Stimulated activated CD8-positive, alpha-beta memory T cell treated with anti-CD3 and anti-CD28 coated beads, Interleukin-7, amount 100 ng/mL, for 1 hour (primary cell): ENCODE measurements at places on chromosomes 2 and 18.

GRCh38 chr2:128284037-128284441 is 34.6 kb downstream of the HS6ST1 start:
- DNase-seq = no peak

GRCh38 chr2:232375164-232375563 is 3.4 kb upstream of the ALPP start:
- DNase-seq = no peak

DNA sequence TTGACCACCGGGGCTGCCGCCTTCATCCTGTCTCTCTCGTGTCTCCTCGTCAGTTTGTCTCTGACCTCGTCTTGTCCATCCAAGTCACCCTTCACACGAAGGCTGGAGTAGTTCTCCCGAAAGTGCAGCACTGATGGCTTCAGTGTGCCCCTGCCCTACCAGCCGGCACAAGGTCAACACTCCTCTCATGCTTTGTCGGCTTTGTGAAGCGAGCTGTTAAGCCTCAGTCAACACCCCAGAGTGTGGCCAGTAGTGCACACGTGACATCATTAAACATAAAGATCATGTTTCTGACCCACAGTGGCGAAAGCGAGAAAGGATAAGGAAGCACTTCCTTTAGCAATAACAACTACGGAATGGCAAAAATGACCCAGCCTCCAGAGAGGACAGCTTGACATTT is 23.2 kb downstream of the ACKR3 start:
- no peak for DNase-seq

- DNase-seq = no peak
Observed at GRCh38 chr18:59265246-59265973, 7.8 kb downstream of the RAX start.

DNA sequence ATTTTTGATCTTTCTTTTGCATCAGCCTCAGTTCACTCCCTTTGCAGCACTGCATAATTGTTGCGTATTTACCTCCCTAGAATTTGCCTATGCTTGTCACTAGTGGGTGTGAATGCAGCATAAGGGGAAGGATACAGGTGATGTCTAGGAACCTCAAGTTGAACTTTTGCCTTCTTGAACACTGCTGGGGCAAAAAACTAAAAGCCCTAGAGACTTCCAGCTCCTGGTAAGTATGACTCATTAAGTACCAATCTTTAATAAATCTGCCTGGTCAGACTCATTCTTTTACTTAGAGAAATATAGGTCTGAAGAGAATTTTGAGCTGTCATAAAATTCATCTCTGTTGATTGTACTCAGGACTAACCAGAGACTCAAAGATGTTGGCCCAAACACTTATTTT is 547.3 kb upstream of the FANCL start:
- DNase-seq = no peak

DNA sequence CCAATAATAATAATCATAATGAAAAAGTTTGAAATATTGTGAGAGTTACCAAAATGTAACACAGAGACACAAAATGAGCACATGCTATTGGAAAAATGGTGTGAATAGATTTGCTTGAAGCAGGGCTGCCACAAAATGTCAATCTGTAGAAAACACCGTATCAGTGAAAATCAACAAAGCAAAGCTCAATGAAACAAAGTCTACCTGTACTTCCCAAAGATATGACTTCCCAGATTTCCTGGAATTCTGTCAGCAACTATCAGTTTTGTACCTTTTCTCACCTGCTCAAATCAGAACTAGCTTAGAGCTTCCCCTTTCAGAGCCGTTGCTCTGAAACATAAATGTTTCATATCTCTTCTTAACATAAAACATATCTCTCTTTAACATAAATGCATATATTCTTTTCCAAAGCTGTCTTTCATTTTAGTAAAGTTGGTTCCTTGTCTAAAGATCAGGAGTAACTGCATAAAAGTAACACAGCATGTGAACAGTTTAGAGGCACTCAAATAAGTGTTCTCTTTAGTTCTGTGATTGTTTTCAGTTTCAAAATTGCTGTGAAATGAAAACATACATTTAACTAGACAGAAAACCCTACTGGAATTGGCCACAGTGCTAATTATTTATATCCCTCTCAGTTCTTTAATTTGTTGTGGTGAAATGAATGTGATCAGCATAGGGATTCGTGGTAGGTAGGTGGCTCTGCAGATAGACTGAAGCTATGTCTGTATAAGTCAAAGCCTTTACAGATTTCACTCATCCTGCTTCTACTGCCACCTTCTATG is 262.5 kb downstream of the KCNJ3 start:
- DNase-seq = no peak

DNA sequence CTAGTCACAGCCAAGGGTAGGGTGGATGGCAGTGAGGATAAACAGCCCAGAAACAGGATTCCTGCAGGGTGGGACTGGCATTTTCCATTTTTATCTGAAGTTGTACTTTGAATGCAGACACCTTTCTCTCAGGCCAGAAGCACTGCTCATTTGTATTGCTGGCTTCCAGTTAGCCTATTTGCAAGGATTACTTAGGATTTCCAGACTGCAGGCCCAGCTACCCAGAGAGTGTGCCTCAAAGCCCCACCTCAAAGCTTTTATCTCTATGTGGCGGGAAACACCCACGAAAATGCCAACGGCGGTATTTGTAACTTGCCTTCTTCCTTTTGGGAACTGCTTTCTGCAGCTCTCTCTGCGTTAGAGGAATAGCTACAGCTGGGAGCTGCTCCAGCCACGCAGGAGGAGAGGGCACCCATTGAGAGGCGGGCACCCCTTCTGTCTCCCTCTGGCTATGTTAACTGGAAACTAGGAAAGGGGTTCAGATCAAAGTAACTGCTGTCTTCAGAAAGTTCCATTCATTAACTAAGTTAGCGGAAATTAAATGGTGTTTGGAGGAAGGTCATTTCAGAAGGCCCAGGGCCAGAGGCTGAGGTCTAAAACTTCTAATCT is 144.9 kb downstream of the TGIF1 start:
- no peak for DNase-seq

- no peak for DNase-seq
Observed at GRCh38 chr2:11746807-11747459, 501 bp downstream of the LPIN1 start.

DNA sequence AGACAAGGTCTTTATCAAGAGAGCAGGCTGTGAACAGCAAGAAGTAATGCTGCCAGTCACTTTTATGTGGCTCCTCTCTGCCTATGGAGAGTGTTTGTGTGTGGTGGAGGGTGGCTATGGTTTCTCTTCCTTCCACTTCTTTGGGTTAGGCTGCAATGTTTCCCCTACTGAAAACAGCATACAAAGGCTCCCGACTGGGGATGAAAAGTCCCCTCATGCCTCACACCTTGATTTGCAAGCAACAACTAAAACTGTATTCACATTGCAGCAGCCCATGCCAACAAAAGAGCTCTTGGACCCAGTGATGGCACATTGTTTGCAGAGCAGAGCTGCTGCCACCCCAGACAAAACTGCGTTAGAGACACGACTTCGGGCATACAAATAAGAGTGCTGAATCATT is 301.6 kb downstream of the SLC8A1 start:
- no peak for DNase-seq

- DNase-seq = no peak
Observed at GRCh38 chr18:58048081-58048642, 4.1 kb downstream of the NEDD4L start.

GRCh38 chr18:23627321-23627720 is 35.4 kb downstream of the ANKRD29 start:
- no peak for DNase-seq

DNA sequence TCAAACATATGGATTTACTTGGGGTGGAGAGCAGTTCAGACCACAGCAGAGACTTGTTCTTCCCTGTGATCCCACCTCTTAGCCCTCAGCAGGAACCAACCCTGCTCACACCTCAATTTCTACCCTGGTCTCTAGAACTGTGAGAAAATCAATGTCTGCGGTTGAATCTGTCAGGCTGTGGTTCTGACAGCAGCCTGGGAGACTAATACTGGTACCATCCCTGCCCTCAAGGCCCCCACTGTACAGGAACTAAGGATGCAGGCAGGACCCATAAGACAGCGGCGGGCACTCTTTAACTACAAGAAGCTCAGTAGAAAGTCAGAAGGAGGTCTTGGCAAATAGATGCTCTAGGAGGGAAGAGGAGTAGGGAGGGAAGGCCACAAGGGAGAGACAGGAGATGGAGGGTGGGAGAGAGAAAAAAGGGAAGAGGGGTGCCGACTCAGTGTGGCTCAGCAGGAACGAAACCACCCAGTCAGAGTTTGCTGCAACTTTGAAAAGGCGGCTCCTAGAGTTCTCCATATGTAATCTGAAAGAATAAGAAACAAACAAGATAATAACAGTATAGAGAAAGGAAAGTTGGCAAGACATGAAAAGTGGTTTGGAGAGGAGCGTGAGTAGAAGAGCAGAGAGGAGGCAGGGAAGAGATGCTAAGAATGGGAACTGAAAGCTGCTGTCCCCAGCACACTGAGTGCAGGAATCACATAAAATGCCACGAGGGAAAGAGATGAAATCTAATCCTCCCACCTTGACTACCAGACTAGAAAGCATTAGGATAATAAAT is 323.9 kb upstream of the ID2 start:
- DNase-seq = no peak

DNA sequence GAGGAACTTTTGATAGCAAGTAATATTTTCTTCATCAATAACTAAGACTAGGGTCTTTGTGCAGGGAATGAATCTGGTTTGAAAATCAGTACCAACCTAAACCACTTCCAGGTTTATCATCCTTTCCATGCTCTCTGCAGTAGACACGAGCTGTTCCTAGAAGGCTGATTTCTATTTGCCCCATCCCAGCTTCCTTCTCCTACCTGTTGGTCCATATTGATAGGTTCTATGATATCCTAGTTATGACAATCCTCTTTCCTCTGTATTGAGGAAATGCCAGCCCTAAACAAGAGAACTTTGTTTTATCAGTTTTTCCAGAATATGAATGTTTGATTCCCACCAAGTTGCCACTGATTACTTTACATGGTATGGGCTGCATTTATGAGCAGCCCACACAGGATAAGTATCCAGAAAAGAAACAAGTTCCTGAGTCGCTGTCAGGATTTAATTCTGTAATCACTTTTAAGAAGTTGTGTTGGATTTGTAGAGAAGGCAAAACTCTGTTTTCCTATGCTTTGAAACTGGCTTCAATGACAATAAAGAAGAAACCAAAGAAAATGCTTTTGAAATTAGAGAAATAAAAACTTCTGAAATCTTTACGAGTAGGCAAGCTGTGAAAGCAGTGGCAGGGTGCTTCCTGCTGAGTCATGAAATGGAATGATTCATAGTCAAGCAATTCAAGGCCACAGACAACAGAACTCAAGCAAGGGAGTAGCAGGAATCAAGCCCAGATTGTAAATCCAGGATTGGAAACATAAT is 37.3 kb upstream of the TANK start:
- DNase-seq = no peak

GRCh38 chr2:120436885-120437603 is 91.1 kb downstream of the INHBB start:
- DNase-seq = no peak

GRCh38 chr2:134393075-134393461 is 139.2 kb downstream of the MGAT5 start:
- DNase-seq = no peak

- DNase-seq = no peak
Observed at GRCh38 chr2:146579147-146579930, 1265.5 kb upstream of the ACVR2A start.
